Hematopoietic multipotent progenitor cell treated with erythropoietin and hydrocortisone succinate and interleukin-3 and kit ligand, for 6 days (in vitro differentiated cells): ENCODE measurements at places on chromosomes 4 and X.

DNA sequence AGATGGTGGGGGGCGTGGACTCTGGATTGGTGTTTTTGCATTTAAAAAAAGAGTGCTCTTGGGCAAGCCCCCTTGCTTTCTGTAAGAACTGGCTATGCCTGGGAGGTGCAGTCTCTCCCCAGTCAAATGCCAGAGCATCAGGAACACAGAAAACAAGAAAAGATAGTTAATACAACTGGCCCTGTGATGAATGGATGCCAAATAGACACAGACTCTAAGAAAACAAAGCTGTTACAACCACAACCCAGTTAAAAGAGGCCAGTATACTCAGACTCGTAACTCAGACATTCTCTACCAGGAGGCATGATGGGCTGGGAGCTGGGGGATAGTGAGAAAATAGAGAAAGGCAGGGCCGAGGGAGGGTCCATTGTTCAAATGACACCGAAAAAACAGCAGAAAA is 32.5 kb upstream of the C1QTNF7 start:
- no peak for DNase-seq

DNA sequence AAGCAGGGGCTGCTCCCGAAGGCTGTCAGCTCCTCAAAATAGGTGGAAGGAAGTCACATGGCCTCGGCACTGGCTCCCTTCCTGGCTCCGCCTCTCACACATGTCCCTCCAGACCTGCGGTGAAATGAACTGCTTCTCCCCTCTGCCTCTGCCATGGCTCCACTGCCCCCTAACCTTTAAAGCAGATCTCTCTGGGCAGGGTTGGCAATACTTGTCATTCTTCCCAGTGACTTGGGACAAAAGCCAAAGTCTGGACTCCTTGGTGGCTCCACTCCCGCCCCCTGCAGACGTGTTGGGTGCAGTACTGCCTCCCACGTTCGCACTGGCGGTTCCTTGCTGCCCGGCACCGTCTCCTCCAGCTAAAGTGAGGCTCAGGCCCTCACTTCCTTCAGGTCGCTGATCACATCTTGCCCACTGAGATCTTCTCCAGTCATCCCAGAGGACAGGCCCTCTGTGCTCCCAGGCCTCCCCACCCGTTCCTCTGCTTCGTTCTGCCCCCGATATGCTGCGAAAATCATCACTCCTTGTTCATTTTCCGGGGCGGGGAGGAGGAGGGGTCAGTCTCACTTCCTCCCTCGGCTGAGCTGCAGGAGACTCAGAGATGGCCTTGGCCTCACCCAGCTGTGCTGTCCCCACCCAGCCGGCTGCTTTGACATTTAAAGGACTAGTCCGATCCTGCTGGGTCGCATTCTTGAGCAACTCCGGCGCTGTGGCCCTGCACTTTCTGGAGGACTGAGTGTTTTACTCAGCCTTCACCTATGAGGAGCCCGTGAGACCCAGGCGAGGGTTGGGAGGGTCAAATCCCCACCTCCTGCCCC is 97.4 kb downstream of the PHKA2 start:
- peak; percentile 83 for DNase-seq

- DNase-seq, result no peak
These were observed 11.8 kb downstream of the CLCN5 start for GRCh38 chrX:49934148-49934547.

DNA sequence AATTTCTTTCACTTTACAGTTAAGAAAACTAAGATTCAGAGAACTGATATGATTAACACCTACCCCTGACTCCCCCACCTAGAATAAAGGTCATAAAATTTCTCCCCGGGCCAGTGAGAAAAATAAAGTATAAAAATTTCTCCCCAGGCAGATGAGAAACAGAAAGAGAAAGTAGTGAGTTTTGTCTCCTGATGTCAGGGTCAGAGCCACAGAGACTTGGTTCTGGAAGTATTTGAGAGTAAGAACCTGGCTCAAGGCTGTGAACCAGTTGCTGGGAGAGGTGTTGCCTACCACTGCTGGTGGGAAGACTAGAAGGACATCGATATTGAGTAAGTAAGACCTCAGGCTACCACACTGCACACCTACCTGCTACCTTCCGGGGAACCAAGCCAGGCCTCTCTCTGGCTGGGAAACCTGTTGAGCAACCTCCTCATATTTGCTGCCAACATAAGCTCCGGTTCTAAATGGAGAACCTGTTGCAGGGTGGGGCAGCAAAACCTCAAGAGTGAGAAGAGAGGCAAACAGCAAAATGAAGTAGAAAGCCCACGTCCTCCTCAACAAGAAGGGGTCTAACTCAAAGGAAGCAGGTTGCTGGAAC is 104.2 kb upstream of the PUDP start:
- no peak for DNase-seq

GRCh38 chr4:150389896-150390530 is 191.9 kb upstream of the MAB21L2 start:
- peak; percentile 20 for DNase-seq

DNA sequence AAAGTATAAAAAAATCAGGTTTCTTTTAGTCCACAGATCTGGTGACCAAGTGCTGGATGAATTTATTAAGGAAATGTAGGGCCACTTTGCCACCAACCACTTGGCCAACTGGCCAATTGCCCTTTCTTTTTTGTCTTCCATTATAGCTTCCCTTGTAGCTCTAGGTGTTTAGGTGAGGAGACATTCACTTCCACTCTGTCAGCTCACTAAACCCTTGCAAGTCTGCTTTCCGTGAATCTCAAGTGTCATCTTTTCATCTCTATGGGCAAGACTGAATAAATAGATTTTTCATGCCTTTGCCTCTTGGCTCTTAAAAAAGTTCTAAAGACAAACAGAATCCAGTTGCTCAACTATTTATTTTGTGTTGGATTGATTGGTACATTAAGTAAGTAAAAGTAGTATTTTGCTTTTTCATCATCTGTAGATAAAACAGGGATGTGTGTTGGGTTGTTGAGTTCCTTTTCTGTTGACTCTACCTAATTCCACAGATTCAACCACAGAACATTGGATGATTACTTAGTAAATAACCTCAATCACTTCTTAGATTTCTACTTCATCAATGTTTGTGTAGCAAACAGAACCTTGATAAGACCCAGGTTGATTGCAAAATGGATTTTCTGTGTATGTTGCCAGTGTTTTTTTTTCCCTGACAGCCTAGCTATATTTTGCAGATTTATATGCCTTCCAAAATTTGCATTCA is 68.1 kb upstream of the GRXCR1 start:
- DNase-seq, result no peak
